ENCODE measurements at places on chromosomes 13 and 19. TPM values are rescaled to one million over a fixed set of nuclear protein-coding genes. Genes with fewer than 3 reads are reported as not detected.

The ASF1B gene
- total RNA-seq, result 0.53 TPM

The ZNF536 gene
- not detected for total RNA-seq

DNA sequence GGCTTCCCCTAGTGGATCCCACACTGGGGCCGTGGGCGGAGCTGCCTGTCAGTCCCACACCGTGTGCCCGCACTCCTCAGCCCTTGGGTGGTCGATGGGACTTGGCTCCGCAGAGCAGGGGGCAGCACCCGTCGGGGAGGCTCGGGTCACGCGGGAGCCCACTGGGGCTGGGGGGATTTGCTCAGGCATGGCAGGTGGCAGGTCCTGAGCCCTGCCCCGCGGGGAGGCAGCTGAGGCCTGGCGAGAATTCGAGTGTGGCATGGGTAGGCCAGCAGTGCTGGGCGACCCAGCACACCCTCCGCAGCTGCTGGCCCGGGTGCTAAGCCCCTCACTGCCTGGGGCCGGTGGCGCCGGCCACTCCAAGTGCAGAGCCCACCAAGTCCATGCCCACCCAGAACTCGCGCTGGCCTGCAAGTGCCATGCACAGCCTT lies 481.7 kb upstream of the PRR20A start:
- no peak for DNase-seq

DNA sequence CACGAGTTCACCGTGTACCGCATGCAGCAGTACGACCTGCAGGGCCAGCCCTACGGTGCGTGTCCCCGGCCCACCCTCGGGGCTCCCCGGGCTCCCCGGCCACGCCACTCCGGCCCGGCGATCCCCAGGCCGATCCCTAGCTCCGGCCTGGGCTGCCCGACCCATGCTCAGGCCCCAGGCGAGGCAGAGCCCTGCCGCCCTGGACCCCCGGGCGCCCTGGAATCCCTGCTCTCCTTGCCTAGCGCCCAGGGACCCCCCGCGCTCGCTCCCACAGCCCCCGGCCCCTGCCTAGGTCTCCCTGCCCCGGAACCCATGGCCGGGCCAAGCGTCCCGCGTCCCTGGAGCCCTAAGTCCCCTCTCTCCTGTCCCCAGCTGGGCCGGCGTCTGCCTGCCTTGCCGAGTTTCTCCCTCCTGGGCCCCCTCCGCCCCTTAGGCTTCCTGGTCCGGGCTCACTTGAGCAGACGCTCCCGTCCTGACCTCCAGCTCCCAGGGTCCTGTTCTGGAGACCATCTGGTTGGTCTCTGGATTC lies 494 bp downstream of the NCLN start:
- no peak for DNase-seq

The NTN5 gene
- not detected for total RNA-seq

- no peak for DNase-seq
Measured at GRCh38 chr13:39501702-39502324, 101.2 kb downstream of the LHFPL6 start.

- peak; percentile 42 for DNase-seq
Measured at GRCh38 chr13:97030705-97031452, 36.6 kb upstream of the OXGR1 start.

DNA sequence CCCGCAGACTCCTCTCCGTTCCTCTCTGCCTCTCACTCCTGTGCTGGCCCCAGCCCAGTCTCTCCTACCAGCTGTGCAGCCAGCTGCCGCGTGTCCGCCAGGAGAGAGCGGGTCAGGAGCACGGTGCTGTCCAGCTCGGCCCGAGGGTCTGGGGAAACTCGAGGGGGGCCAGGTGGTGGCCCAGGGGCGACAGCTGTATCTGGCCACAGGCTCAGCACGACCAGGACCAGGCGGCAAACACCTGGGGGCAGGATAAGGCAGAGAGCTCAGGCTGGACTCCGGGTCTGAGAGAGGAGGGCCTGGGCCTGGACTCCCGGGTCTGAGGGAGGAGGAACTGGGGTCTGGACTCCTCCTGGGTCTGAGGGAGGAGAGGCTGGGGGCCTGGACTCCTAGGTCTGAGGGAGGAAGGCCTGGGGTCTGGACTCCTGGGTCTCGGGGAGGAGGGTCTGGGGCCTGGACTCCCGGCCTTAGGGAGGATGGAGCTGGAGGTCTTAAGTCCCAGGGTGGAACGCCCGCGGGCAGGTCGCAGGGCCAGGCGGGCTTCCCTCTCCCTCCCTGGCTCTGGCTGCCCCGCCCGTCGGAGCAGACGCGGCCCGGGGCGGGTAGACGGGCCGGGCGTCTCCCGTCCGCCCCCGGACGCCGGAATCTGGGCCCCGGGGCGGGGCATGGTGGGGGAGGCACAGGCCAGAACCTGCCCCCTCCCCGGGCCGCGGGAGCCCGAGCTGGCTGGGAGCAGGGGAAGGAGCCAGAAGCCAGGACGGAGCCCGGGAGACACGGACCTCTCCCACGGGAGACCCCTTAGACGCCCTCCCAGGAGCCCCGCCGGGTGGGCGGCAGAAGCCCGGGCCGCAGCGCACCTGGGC lies 1.3 kb downstream of the IL11 start:
- DNase-seq, result peak; percentile 50

- peak; percentile 49 for DNase-seq
Measured at GRCh38 chr19:16386619-16387240, 62.1 kb downstream of the KLF2 start.

- DNase-seq, result no peak
Measured at GRCh38 chr19:14379294-14380065, 1.8 kb upstream of the ADGRE5 start.

GRCh38 chr13:72760189-72760588 lies 21.5 kb downstream of the DIS3 start:
- no peak for DNase-seq

DNA sequence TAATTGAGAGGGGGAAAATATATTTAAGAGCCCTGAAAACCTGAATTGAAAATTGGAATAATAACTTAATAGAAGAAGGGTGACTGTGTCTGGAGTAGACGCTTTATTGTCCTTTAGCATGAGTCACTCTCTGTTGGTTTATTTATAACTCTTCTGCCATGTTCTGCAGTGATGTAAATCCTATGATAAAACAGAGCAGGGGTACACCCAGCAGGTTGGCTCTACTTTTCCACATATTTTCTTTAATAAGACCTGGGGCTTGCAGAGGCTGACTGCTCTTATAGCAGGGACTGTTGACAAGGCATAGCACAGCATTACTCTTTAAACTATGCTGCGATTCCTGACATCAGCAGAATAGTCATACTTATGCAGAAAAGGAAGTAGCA lies 389.9 kb upstream of the PCDH9 start:
- DNase-seq, result no peak

GRCh38 chr19:56939951-56940350 lies 99.4 kb upstream of the PEG3 start:
- DNase-seq, result no peak

The TNNT1 gene
- total RNA-seq, result 65.0 TPM

- DNase-seq, result no peak
Measured at GRCh38 chr13:26370553-26370952, 116.6 kb downstream of the CDK8 start.

The KLK15 gene
- not detected for total RNA-seq

The MOB3A gene
- 15.8 TPM for total RNA-seq

DNA sequence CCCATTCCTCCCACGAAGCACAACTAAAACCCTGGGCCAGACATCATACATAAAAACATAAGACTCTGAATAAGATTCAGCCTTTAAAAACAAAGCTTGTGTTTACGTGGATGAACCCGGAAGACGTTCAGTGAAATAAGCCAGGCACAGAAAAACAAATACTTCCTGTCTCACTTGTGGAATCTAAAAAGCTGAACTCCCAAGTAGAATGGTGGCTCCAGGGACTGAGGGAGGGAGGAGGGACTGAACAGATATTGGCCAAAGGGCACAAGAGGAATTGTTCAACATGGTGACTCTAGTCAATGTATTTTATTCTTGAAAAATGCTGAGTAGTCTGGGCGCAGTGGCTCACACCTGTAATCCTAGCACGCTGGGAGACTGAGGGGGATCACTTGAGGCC lies 35.7 kb upstream of the TPM4 start:
- no peak for DNase-seq

DNA sequence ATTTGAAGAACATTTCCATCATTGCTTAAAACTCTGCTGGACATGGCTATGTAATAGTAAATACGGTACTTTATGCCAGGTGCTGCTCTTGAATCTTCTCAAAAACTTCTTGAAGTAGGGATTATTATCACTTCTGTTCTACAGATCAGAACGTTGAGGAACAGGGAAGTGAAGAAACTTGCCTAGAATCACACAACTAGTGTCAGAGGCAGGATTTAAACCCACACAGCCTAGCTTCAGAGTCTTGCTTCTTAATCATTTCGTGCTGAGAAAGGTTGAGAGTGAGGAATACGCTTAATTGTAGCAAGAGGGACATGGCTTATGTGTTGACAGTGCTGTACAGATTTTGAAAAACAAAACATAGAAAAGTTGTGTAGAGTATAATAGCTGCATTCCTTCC lies 13.5 kb downstream of the TM9SF2 start:
- DNase-seq, result no peak

- no peak for DNase-seq
Measured at GRCh38 chr13:88707646-88708045, 1036.5 kb downstream of the SLITRK5 start.

DNA sequence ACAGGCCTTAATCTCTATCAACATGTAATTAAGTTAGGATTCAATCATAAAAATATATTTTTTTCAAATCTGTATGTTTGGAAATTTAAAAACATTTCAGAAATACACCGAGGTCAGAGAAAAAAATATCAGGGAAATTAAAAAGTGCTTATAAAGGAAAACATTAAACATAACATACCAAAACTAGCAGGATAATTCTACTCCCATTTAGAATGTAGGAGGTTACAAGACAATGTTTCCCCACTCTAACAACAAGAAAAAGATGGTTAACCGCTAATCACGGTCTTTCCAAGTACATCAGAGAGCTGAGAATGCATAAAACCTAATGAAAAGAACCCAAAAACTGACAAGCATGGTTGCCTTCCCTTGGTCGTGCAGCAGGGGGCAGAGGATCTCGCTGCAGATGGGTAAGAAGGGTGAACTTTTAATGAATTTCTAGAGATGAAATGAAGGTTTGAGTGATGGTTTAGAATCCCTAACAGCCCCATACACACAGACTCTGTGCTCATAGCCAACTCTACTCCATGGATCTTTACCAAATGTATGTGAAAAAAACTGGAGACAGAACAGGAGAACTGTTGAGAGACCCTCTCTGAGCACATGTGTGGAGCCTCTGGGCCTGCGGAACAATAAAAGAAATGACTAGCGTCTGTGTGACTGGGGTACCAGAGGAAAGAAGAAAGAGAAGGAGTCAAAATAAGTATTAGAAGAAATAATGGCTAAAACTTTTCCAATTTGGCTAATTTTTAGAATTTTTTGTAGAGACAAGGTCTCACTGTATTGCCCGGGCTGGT lies 51.3 kb upstream of the LSM14A start:
- DNase-seq, result peak; percentile 31

The LIM2 gene
- total RNA-seq, result not detected

DNA sequence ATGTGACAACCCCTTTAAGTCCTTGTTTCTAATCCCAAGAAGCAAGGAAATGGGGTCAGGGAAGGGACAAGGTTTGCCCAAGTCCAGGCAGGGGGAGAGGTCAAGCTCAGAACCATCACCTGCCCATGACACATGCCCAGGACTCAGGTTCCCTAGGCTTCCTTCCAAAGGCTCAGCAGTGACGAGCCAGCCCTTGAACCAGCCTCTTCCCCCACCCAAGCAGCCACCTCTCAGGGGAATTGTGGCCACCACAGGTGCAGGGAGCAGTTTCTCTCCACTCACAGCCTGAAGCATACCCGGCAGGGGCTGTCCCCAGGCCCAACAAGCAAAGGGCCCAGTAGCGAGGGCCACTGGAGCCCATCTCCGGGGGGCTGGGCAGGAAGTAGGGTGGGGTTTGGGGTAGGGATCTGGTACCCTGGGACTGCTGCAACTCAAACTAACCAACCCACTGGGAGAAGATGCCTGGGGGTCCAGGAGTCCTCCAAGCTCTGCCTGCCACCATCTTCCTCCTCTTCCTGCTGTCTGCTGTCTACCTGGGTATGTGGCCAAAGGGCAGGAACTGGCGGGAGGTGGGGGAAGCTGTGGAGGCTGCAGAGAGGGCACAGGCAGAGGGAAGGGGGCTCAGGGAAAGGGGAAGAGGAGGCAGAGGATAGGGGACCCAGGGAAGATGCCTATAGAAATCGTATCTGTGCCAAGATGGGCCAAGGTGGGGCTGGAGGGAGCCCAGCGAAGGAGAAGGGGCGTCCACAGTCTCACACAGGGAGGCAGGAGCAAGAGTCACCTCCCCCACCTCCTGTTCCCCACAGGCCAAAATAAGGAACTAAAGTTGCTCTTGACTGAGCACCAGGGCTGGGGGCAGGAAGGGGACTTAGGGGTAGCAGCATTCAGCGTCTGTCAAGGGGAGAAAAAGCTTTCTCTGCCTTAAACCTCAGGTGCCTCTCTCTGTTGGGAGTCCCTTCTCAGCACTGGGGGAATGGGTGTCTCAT lies at the start of gene CD79A:
Gene CD79A, plus strand, starts transcription at position 433 of the 986 bp plus-strand sequence. Its CDS starts 26 bp downstream, at position 459.
- no peak for DNase-seq

DNA sequence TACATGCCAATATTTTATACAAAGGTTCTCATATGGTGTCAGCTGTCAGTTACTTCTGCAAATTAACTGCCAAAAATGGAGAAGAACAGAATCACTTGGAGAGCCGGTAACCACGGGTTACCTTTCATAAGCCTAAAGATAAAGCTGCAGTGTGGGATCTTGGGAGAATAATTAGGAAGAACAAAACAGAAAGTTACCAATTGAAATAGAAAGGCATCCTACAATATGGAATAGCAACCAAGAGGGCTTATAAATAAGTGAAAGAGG lies 74.2 kb downstream of the TSHZ3 start:
- no peak for DNase-seq

The SPTBN4 gene
- 1.8 TPM for total RNA-seq

GRCh38 chr13:37599519-37599918 lies 951 bp upstream of the POSTN start:
- no peak for DNase-seq

The PKN1 gene
- total RNA-seq, result 22.1 TPM

GRCh38 chr13:98584668-98585397 lies 7.9 kb upstream of the STK24 start:
- peak; percentile 84 for DNase-seq

All from bronchial epithelial cell (primary cell).